ENCODE measurements at places on chromosomes 6 and 20.
A peak's percentile ranks its signal among the peaks of the same experiment; 100 is the strongest.

DNA sequence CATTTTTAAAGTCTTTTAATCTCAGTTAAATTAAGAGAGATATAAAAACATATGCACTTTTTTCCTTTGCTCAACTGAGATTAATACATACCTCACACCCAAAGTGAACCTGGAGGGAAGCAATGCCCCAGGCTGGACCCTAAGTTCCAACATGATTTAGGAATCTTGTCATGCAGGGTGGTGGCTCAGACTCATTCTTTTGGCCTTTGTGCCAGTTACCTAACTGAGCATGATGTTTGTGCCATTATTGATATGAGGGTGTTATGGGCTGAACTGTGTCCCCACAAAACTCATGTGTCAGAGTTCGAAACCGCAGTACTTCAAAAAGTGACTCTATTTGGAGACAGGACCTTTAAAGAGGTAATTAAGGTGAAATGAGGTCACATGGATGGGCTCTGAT, 188.0 kb downstream of the ARHGAP18 start:
- no peak for DNase-seq

- DNase-seq, result no peak
These were observed 96.4 kb upstream of the DUSP22 start for GRCh38 chr6:195861-196360.

- DNase-seq, result no peak
These were observed 58.4 kb downstream of the PPP1R14C start for GRCh38 chr6:150201285-150201684.

DNA sequence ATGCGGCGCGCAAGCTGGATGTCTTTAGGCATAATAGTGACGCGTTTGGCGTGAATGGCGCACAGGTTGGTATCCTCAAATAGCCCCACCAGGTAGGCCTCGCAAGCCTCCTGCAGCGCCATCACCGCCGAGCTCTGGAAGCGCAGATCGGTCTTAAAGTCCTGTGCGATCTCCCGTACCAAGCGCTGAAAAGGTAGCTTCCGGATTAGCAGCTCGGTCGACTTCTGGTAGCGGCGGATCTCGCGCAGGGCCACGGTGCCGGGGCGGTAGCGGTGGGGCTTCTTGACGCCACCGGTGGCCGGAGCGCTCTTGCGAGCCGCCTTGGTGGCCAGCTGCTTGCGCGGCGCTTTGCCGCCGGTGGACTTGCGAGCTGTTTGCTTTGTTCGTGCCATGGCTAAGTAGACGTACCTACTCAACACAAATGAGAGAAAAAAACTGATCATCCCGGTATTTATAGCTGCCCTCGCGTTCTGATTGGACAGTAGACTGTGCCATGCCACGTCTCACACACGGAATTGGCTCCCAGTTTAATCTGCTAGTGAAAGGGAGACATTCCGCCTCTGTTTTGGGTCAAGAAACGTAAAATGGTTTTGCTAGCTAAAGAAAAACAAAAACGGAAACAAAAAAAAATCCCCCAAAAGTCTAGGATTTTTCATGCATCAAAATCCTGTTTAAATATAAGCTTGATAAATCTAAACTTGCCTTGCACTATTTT, 40.1 kb downstream of the OR2B2 start:
- peak; percentile 88 for DNase-seq

GRCh38 chr6:127907960-127908640, 7.2 kb upstream of the THEMIS start:
- no peak for DNase-seq
